ENCODE measurements at places on chromosomes 6 and 20.

DNA sequence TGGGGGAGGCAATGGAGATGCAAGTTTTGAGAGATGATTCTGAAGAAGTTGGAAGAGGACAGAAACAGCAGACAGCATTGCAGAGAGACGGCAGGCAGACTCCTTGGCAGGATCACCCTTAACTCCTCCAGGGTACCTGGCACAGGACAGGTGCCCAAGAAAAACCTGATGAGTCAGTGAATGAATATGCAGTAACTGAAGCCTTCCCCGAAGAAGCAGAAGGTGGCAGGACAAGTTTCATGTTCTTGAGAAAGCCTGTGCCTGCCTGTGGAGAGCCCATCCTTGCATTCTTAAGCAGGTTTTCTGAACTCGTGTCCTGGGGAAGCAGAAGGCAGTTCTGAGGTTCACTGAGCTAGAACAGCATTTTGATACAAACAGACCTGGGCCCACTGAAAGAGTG is 79.6 kb upstream of the SASH1 start:
- no peak for DNase-seq

DNA sequence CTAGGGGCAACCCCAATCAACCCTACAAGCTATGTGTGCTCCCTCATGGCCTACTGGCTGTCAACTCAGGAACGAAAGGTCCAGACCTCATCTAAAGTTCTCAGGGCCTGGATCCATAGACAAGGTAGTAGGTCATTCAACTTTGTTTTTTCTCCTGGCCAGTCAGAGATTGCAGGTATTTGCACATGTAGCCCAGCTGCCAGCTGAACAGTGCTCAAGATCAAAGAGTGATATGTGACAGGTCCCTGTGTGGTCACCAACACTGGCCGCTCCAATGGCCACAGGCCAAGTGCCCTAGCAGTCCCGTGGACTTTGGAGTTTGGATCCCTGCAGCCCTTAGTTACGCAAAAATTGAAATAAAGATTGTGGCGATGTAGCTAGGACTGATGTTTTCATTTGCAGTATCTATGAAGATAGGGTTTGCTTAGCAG is 60.6 kb upstream of the ATXN1 start:
- DNase-seq, result no peak

- DNase-seq, result no peak
Observed at GRCh38 chr20:37911261-37911660, 8.3 kb downstream of the VSTM2L start.

DNA sequence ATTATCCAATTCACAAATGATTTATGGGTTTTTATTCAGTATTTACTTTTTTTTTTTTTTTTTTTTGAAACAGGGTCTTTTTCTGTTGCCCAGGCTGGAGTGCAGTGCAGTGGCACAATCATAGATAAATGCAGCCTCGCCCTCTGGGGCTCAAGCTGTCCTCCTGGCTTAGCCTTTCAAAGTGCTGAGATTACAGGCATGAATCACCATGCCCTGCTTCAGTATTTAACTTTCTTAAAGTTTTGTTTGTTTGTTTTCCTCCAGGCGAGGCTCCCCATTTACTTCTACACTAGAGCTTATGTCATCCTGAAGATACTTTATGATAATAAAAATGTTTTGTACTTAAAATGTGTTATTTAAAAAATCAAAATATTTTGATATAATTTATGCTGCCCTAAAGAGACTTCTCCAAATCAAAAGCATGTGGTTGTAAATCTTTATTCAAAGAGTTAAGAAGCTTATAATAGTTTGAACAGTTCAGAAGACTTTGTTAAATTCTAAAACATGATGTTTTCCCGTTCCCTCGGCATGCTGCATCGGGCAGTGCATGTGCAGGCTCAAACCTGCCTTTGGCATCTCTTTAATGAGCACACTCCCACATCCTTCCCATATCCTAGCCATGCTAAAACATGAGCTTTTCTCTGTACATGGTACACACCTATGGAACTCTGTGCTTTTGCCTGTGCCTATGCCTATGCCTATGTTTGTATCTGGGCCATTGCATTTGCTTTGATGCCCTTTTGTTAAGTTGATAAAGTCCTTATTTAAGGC is 11.0 kb downstream of the SMPDL3A start:
- no peak for DNase-seq

GRCh38 chr6:150458579-150458978 is 89.8 kb downstream of the IYD start:
- DNase-seq, result no peak

- DNase-seq, result no peak
Observed at GRCh38 chr6:71531006-71531405, 242.4 kb downstream of the OGFRL1 start.

DNA sequence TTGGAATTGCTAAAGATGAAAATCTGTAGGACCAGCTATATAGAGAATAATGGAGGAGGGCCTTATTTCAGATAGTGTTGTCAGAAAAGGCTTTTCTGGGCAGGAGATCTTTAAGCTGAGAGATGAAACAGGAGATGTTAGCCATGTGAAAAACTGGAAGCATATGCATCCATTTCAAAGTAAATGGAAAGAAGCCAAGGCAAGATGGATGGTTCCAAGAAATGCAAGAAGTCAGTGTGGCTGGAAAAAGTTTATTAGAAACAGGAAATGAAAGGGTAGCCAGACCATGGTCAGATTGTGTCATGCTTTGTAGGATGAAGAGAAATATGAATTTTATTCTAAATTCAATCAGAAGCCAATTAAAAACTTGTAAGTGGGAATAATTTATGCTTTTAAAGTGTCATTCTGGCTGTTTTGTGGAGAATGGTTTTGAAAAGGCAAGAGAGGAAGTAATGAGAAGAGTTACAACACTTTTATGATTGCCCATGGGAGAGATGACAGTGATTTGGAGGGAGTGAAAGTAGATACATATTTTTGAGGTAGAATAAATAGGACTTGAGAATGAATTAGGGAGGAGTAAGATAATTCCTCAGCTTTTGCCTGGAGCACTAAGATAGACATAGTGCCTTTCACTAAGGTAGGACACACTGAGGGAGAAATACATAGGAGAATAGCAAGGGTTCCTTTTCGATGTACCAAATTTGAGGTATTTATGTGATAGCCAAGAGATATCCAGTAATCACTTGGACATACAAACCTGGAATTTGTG is 620.1 kb downstream of the HTR1B start:
- no peak for DNase-seq

- no peak for DNase-seq
Observed at GRCh38 chr6:148235446-148235845, 107.2 kb upstream of the SASH1 start.

DNA sequence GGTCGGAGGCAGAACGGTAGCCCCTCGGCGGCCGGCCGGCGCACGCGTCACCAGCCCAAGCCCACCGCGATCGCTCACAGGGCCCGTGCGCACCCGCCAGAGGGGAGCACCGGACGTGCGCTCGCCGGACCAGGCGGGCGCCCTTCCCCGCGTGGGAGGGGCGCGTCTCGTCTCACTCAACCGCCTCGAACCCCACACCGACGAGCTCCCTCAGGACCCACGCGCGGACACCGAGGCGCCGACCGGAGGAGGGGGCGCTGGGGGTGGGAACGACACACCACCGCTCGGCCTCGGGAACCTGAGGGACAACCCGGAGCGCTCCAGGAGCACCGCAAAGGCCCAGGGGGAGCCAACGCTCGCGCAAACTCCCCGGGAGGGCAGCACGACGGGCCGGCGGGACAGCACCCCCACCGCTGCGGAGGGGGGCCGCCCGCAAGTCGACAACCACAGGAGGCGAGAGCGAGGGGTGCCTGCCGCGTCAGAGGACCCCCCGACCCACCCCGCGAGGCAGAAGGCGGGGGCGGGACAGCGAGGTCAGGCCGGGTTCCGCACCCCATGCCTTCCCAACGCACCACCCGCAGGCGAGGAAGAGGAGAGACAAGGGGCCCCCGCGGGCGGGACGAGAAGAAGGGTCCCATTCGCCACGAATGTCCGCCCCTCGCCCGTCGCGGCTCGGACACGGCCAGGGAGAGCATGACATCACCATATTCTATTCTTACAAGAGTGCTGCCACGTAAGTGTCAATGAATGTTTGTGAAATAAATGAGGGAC is 512.7 kb upstream of the ZNF337 start:
- DNase-seq, result peak; percentile 21

DNA sequence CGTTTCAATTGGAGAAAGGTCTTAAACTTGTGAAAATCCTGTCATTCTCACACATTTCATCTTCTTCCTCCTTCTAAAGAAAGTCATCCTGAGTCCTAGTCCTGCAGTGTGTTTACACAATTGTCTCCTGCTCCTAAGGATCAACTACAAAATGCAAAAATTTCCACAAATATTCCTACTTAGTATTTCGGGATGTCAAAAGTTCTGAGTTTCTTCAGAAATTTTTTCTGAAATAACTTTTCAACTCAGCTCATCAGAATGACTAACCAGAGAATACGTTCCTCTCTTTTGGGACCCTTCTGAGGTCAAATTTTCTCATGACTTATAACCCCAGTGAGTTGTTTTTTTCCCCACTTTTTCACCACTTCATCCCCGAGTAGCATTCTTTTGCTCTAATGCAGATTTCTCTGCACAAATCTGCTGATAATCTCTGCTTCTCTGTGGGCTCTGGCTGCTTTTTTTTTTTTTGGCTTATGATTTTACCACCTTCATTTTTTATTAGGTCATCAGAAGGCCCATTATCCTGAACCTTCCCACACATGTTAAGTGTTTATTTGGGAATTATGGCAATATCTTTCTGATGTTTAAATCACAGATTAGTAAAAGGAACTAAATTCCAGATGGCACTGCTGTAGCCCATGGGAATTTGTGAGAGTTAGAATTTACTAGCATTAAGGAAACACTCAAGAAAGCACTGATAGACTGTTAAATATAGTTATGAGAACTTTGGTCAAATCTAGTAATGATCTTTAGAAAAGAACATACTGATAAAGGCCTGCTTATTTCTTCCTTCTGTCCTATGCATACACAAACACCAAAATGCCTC is 41.4 kb downstream of the MAP3K5 start:
- DNase-seq, result no peak

- DNase-seq, result no peak
Observed at GRCh38 chr6:108174371-108175175, 8.8 kb downstream of the NR2E1 start.

GRCh38 chr6:150169609-150170008 is 26.8 kb downstream of the PPP1R14C start:
- peak; percentile 37 for DNase-seq

- DNase-seq, result no peak
Observed at GRCh38 chr20:46004889-46005473, 3.7 kb upstream of the MMP9 start.

GRCh38 chr6:149254253-149254652 is 63.3 kb upstream of the TAB2 start:
- no peak for DNase-seq

- DNase-seq, result no peak
Observed at GRCh38 chr6:105781915-105782314, 304.2 kb upstream of the PRDM1 start.

All from AG08396 (cell line).